Peyer's patch (tissue), 4 donors: ENCODE measurements at places on chromosomes 7 and 10. TPM values are rescaled to one million over a fixed set of nuclear protein-coding genes. Genes with fewer than 3 reads are reported as not detected.

DNA sequence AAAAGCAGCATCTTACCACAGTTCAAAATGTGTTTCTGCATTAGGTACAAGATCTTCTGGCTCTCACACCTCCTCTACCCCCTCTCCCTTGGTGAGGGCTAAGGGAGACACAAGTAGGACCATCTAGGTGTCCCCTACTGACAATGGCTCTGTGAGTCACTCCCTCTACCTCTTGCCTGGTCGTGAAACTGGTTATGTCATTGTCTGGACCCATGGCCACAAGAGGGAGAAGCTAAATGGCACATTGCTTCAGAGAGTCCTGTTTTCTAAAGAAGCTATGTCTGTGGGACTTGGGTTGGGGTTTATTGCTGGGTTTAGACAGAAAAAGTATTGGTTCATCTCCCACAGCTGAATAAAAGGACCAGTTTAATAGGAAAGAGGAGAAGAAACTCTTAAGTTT is 4.0 kb upstream of the PLXNA4 start:
- DNase-seq = no peak

DNA sequence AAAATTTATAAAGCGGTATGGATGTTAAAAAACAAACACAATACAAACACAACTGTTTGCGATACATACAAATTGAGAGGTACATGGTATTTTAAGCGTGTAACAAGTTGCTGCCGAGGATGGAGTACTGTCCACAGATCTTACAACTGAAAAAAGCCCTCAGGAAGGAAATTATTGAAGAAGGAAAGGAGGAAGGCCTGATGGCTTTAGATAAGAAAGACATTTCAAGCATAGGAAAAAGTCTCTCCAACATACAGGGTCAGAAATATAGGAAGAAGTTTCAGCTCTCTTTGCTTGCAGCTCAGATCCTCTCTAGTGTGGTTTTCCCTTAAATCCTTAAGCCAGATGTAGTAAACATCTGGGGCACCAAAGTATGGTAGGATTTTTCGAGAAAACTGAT is 25.0 kb downstream of the RBM28 start:
- no peak for DNase-seq

DNA sequence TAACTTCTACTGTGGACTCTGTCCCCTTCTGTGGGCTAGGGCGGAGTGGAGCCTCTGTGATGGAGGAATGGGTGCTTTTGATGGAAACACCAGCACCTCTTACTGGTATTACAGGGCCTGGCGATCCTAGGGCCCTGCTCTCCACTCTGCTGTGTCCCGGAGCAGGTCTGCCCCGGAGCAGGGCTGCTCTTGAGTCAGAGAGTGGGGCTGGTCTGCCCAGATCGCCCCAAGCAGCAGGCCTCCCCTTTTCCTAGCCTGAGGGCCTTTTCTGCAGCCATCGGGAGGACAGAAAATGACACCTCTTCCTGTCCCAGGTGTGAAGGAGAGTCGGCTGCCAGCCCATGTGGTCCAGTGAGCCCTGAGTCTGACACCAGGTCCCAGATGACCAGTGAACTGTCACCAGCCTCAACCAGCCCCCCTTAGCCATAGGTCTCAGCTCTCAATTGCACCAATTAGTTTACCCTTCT is 1.4 kb downstream of the ZNF282 start:
- no peak for DNase-seq

DNA sequence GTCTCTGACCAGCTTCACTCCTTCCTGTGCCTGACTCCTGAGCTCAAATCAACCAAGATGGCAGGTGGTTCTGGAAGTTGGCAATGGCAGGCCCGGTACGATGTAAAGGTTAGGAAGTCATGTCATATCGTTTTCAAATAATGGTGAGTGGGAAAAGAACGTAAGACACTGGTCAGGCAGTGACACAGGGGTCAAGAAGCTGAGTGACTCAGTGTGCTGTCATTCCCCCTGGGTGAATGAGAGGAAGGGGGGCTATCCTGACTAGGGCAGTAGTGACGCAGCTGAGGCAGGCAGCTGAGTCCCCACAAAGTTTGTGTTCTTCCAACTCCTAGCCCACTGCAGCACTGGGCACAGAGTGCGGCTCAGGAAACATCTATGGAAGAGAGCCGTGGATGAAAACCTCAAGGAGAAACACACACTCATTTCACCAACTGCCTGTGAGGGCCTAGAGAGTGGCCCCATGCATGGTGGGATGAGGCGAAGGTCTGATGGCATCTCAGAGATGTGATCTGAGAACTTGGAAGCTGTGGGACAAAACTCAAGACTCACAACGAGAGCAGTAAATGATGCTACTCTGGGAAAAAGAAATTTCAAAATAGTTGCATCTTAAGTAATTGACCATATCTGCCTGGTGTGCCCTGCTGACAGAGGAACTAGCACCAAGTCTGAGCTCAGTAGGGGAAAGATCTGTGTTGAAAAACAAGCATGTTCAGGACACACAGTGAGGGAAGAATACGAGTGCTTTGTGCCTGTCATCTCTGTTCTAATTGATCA is 23.2 kb downstream of the CREB3L2 start:
- no peak for DNase-seq

DNA sequence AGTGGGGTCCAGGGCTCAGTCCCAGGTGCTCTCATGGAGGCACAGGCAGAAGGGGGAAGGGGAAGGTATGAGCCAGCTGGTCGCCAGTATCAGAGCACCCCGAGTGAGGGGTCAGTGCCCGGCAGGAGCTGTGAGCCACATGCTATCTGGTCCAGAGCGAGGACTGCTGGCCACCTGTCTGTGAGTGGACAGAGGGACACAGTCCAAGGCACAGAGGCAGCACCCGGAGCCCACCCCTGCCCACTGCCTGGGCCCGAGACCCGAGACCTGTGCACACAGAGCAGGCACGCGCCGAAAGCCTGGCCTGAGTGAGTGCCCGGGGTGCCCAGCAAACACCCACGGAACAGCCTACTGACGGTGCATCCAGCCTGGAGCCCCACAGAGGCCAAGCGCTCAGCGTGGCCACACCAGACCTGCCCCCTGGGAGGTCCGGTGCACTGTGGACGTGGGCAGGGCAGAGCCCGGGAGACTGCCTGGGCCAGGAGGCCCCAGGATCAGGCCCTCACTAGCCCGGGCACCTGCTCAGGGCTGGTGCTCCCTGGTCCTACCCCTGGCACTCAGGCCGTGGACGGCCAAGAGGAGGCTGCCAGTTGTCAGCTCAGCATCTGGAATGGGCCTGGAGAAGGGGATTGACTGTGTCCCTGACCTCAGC is 29.4 kb downstream of the ADGRA1 start:
- no peak for DNase-seq

- no peak for DNase-seq
Measured at GRCh38 chr7:26470691-26471090, 179.0 kb downstream of the SNX10 start.

DNA sequence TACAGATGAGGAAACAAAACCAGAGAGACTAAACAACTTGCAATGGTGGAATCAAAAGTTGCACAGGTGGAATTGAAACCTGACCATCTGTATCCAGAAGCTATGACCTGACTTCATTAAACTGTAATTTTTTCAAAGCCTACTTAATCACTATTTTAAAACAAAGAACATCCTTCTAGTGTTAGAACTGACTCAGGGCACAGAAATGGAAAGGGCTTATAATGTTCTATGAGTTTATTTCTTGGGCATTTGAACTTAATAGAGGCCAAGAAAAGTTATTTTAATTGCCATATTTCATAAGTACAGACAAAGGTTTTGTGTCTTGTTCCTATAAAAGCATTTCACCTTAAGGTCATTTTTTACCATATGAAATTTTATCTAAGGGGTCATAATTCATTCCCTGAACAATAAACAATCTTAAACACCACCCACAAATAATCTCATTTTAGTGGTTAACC is 8.8 kb downstream of the ITGB1 start:
- no peak for DNase-seq

- no peak for DNase-seq
Measured at GRCh38 chr7:139515266-139515665, 8.2 kb upstream of the CLEC2L start.

DNA sequence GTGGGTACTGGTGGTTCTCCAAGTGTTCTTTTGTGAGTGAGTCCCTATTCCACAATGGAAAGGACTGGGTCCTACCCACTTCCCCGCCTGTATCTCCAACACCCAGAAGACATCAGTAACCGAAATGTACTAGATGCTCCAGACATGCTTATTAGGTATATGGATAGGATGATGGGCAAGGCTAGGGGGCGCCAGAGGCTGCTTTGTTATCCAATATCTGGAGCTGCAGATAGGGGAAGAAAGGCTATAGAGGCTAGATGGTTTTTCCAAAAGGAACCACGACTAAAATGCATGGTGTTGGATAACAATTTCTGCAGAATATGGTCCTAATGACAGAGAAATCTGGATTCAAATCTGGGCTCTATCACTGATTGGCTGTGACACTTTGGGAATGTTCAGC is 56.2 kb upstream of the TM9SF3 start:
- peak; percentile 79 for DNase-seq

GRCh38 chr7:151194188-151194587 is 7.1 kb upstream of the ASB10 start:
- DNase-seq = no peak

DNA sequence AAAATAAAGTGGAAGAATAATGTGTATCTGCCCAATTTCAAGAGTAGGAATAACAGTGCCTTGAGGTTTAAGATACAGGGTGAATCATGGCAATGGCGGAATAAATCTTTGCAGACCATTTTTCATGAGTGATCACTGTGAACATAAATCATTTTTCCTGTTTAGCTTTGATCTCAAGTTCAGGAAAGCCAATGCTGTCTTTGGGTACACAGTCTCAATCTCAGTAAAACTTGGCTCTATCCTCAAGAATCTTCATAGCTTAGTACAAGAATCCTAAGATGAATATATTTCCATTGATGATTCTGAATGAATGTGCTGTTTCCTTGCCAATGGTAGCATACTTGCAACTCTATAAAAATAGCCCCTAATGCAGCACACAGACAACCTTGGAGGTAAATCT is 6.8 kb downstream of the NAMPT start:
- no peak for DNase-seq

GRCh38 chr7:142365410-142365842 is 107.6 kb upstream of the PRSS58 start:
- no peak for DNase-seq

GRCh38 chr7:50795831-50796230 is 13.1 kb upstream of the GRB10 start:
- DNase-seq = no peak

DNA sequence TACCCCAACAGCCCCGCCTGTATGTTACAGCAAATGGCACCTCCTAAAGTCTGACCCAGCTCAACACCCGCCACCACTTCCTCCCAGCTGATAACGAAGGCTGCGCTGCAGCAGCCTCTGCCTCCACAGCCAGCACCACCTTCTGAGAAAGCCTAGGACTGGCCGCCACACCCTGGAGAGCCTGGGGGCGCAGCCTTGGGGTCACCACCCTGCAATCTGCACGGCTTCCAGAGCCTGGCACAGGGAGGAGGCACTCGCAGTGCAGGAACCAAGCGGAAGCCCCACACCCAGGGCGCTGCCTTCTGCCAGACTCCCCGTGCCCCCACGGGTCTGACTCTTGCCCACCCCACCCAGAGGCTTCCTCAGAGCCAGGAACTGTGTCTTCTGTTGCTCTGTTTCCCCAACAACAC is 112.5 kb downstream of the MAD1L1 start:
- DNase-seq = no peak

DNA sequence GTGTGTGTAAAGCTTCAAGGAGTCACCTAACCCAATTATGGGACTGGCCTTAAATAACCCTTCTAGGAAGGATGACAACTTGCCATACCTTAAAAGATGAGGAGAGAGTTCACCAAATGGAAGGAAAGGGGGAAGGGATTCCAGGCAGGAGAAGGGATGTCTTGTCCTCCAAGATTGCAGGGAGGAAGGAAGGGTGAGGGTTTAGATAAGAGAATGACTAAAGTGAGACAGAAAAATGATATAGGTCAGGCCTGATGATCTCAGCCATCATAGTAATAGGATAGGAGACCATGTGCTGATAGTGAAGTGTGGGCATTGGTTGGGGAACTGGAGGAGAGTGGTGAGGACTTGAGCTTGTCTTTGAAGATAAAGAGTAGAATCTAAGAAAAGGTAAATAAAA is 7.7 kb upstream of the TMEM26 start:
- no peak for DNase-seq

- DNase-seq = no peak
Measured at GRCh38 chr7:66776800-66777442, 36.4 kb downstream of the RABGEF1 start.

GRCh38 chr10:77461636-77462296 is 175.8 kb downstream of the KCNMA1 start:
- no peak for DNase-seq

DNA sequence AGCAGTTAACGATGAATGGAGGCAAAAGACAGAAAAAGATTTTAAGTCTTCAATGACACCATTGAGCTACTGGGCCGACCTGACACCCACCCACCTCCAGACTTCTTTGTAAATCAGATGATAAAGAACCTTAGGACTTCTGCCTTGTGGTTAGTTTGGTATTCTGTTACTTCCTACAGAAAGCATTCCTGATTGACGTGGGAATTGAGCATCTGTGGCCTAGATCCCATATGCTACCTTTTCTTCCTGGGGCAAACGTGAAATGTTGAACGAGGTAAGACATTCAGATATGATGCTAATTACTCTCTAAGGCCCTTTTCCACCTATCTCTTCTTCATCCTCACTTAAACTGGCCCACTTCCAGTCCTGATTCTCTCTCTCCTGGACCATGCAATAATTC is 10.2 kb downstream of the PRLHR start:
- DNase-seq = no peak

DNA sequence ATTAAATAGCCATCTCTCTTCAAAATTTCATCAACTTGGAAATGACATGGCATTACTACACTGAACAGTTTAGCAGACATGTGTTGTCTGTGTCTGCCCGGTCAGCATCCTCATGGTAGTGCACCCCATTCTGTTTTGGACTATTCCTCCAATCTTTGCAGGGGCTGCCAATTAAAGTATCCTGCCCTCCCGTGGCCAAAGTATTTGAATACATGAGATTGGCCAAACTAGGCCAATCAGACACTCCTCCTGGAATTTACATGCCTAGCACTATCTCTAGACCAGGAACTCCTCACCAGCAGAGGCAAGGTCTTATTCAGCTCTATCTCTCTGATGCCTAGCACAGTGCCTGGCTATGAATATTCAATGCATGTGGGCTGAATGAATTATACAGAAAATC is 4.4 kb downstream of the SHTN1 start:
- DNase-seq = no peak

GRCh38 chr10:71741029-71741428 is 21.5 kb upstream of the C10orf105 start:
- no peak for DNase-seq

DNA sequence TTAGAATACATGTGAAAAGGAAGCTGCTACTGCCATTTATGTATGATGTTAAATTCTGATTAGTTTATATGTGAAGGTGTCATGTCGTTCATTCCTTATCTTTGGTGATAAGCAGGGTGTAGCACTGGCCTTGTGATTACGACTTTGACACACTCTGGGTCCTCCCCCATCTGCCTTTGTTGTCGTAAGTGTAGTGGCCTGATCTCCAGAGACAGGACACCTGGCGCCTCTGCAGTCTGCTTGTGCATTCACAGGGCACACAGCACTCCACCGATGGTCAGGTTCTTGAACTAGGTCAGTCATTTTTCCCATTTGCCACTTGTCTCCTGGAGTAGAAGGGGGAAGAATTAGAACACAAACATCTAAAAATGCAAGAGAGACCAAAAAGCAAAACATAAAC is 186.0 kb downstream of the PRKCQ start:
- no peak for DNase-seq

Gene VOPP1
- total RNA-seq = 79.2 TPM

Gene PRPS1L1
- not detected for total RNA-seq

Gene VAX1
- total RNA-seq = not detected

Gene CNPY4
- 23.9 TPM for total RNA-seq

Gene PIK3CG
- 7.9 TPM for total RNA-seq
